ENCODE measurements at places on chromosomes 2 and 18.

- DNase-seq: no peak
These were observed 6.3 kb downstream of the IL1RL2 start for GRCh38 chr2:102193074-102193473.

- no peak for DNase-seq
These were observed 131.5 kb downstream of the SMAD7 start for GRCh38 chr18:48819276-48819675.

GRCh38 chr18:22466608-22467395 is 49.1 kb upstream of the CTAGE1 start:
- no peak for DNase-seq

DNA sequence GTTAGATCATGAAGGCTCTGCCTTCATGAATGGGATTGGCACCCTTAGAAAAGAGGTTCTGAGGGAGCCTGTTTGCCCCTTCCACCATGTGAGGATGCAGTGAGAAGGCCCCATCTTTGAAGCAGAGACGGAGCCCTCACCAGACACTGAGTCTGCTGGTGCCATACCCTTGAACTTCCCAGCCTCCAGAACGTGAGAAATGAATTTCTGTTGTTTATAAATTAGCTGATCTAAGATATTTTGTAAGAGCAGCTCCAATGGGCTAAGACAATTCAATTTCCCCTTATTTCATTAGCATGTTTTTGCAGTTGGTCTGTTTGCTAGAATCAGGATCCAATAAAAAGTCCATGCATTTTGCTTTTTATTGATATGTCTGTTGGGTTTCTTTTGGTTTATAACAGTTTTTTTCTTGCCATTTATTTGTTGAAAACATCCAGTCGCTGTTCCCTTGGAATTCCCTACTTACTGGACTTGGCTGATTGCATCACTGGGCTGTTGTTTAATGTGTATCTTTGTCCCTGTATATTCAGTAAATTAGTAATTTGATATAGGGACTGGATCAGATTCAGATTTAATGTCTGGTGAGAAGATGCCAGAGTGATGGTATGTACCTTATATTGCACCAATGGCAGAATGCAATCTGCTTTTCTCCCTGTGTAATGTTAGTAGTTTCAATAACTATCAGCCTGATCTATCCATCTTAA is 24.0 kb upstream of the GREB1 start:
- no peak for DNase-seq

DNA sequence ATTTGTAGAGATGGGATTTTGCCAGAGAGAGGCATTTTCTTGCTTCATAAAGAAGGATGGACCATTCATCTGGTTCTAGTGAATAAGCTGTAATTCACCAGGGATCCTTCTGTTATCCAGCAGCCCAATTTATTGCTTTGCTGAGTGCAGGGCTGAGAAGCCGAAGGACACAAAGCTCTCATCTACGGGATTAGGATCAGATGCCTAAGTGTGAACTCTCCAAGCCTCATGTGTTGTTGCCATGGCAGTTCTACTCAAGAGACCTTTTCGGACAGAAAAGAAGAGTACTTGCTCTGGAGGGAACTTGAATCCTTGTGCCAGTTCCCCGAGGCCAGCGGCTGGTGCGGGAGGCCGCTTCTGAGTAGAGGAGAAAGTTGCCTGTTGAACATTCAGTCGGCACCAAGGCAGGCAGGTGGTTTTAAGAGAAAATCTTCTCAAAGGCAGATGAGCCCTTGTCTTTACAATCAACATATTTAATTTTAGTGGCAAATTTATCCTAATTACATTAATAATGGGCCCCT is 38.4 kb upstream of the MBP start:
- peak; percentile 34 for DNase-seq

- DNase-seq: no peak
These were observed 17.1 kb upstream of the CNNM3 start for GRCh38 chr2:96798733-96799622.

GRCh38 chr2:134271758-134272157 is 17.9 kb downstream of the MGAT5 start:
- DNase-seq: no peak

- DNase-seq: no peak
These were observed 45.8 kb upstream of the TANC1 start for GRCh38 chr2:158922601-158923000.

DNA sequence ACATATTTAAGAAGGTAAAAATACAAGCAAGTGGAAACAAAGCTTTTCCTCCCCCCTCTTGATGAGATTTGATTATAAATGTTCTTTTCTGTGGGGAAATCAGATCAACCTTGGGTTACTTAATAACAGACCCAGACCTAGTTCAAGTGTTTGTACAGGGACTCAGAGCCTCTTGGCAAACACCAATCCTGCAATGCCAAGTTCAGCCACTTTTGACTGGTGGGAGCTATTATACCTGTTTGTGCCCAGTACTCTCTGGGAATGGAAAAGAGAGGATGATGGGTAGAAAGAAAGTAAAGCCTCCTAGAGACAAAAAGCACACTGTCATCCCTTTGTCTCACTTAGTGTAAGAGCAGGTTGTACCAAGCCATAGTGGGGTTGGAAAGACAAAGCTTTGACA is 63.8 kb upstream of the EPHA4 start:
- DNase-seq: no peak

- DNase-seq: no peak
These were observed 44.6 kb downstream of the MRO start for GRCh38 chr18:50775207-50775606.

- DNase-seq: no peak
These were observed 7.7 kb downstream of the CD302 start for GRCh38 chr2:159790323-159790722.

DNA sequence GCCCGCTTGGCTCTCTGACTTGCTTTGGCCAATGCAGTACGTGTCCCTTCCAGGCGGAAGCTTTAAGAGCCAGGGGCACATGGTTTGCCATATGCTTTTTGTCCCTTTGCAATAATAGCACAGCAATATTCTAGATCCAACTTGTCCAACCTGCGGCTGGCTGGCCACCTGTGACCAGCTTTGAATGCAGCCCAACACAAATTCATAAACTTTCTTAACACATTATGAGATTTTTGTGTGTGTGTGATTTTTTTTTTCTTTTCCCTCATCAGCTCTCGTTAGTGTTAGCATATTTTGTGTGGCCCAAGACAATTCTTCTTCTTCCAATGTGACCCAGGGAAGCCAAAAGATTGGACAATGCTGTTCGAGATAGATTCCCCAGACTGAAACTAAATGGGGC is 119.3 kb upstream of the SIX3 start:
- DNase-seq: peak; percentile 81

GRCh38 chr2:120318626-120319025 is 27.3 kb upstream of the INHBB start:
- DNase-seq: no peak

GRCh38 chr2:148282201-148282600 is 261.3 kb downstream of the MBD5 start:
- DNase-seq: no peak

DNA sequence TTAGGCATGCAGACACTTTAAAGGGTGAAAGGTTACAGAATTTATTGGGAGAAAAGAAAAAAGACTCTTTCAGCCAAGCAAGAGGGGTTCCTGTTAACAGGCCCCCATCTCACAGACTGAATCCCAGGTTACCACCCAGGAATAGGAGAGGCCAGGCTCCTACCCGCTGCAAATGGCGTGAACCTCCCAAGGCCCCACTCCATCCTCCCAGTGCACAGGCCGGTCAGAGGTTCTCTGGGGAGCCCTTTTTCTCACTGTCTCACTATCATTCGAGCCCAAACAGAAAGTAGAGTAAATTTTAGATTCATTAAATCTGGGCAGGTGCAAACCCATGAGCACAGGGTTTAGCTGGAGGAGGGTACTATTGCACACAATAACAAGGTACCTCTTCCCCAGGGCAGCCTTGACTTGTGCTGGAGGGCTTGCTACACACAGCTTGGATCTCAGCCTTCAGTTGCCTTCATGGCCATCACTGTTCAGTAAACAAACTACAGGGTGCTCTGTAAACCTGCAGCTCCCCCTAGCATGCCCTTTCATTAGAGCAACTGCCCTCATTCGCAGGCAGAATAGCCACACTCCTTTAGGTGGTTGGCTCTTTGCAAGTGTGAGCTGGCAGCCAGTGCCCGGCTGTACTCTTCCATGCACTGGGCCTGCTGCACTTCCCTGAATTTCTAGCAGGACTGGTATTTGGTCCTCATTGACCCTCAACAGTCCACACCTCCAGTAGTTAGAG is 7.3 kb upstream of the PLEK start:
- peak; percentile 77 for DNase-seq

DNA sequence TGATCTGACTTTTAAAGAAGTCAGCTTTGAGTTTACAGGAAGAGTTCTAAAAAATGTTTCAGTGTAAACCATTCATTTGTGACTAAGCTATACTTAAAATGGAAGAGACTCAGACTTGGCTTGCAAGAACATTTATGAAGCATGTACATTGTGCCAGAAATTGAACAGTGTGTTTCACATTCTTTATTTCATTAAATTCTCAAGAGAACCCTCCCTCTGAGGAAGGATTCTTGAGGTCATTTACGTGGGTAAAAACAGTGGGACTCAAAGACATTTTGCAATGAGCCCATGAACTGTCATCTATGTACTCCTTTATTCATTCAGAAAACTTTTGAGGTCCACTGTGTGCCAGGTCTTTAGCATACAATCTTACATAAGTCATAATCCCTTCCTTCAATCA is 143.6 kb upstream of the ZNF521 start:
- DNase-seq: no peak

DNA sequence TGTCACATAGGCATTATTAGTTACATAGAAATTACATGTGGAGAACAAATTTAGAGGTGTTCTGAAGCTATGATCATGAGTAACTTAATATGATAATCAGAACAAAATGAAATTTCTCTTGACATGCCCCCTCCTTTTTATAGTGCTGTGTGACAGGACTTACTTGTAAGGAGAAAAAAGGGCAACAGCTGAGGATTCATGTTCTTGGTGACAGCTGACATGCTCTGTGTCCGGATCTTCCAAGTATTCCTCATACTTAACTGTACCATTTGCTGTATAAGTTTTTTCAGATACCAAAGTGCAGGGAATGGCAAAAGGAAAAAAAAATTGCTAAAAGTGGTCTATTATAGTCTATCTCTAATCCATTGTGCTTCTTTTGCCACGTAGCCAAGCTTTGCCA is 3.5 kb upstream of the MYL1 start:
- DNase-seq: no peak

DNA sequence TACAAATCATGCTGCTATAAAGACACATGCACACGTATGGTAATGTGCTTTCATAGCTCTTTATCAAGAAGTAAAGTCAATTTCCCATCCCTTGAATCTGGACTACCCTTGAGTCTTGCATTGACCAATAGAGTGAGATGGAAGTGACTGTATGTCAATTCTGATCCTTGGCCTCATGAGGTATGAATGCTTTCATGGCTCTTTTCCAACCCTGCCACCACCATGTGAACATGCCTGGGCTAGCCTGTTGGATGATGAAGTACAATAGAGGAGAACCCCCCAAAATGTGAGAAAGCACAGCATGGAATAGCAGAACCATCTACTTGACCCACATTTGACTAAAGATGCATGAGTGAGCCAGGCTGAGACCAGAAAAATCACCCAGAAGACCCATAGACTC is 237.0 kb downstream of the NYAP2 start:
- no peak for DNase-seq

DNA sequence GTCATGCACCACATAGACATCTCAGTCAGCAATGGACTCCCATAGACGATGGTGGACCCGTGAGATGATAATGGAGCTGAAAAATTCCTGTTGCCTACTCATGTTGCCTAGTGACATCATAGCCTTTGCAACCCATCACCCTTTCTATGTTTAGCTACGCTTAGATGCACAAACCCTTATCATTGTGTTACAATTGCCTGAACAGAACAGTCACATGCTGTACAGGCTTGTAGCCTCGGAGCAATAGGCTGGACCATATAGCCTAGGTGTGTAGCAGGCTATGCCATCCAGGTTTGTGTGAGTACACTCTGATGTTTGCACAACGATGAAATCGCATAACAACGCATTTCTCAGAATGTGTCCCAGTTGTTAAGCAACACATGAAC is 221.6 kb downstream of the ALPK2 start:
- no peak for DNase-seq

GRCh38 chr2:109727929-109728447 is 66.1 kb upstream of the RGPD5 start:
- no peak for DNase-seq

DNA sequence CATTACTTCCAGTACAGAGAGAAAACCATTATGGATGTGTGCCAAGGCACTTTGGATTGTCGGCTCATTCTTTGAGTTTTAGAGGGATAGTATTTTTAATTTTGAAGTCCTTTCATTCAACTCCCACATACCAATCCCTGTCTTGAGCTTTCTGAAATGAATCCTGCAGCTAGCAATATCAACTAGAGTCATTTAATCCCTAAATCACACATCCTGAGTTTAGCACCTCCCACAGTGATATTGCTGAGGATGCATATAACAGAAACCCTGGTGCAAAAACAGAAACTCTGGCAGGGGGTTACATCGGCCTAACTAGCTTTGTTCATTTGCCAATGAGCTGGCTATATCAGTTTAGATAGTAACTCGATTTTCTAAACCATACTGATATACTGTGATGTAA is 427.3 kb downstream of the LRP1B start:
- no peak for DNase-seq

GRCh38 chr2:121904656-121905055 is 149.2 kb downstream of the TSN start:
- DNase-seq: no peak

DNA sequence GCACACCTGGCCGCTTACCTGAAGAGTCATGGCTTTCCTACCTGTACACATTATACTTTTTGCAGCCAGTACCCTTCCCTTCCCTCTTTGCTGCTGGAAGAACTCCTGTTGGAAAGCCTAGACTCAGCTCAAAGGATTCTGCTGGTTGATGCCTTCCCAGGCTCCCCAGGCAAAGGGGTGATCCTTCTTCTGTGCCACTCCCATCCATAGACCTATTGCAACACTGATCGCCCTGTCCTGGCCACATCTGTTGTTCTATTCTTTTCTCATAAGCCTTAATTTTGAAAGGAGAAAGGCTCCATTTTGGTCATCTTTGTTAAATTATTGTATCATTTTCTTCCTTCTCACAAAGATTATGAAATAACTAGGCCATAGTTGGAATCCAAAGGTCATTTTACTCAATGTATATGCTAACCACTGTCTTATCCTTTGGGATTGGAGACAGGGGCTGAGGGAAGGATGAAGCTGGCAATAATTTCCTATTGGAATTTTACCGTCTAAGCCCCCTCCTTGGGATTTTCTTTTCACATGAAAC is 3.4 kb upstream of the PRKCE start:
- no peak for DNase-seq

DNA sequence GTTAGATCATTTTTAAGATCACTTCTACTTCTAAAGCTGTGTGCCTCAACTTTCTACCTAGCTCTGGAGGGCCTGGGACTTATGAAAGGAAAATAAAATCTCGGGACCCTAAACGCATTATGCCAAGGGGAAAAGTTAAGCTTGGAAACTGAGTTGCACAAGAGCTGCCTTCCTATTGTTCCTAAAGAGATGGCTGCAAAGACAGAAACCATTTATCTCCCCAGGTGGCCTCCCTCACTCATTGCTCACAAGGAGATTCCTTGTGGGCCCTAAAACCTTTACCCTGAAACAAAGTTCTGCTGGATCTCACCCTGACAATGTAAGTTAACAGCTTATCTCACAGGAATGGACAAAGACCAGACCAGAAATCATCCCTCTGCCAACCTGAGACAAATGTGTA is 26.8 kb downstream of the TUBB6 start:
- no peak for DNase-seq

GRCh38 chr2:198304859-198305258 is 500.5 kb downstream of the PLCL1 start:
- DNase-seq: no peak
